ENCODE measurements at places on chromosomes 3 and 15. TPM values are rescaled to one million over a fixed set of nuclear protein-coding genes. Genes with fewer than 3 reads are reported as not detected.

Gene SLC28A1
- 0.20 TPM for total RNA-seq

Gene ATP2C1
- 171 TPM for total RNA-seq

Gene GOLGA6B
- total RNA-seq, result not detected

- DNase-seq, result no peak
These were observed 211.4 kb upstream of the ROPN1 start for GRCh38 chr3:124203292-124203691.

DNA sequence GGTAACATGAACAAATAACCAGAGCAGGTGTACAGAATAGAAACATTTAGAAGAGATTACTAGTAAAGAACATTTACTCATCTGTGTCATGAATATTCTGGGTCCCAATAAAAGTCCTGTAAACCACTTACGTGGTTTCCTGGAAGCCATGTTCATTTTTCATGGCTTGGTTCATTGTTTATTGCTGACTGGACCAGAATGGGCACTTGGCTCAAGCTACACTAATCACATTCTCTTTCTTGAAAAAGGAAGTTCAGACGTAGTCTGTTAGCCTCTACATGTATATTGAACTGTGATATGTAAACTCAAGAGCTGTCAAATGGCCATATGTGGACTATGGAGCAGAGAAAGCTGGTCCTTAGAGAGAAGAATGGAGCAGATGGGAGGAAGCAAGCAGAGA, 138.3 kb upstream of the FAM3D start:
- no peak for DNase-seq

GRCh38 chr3:31833391-31834190, 147.5 kb downstream of the OSBPL10 start:
- DNase-seq, result no peak

DNA sequence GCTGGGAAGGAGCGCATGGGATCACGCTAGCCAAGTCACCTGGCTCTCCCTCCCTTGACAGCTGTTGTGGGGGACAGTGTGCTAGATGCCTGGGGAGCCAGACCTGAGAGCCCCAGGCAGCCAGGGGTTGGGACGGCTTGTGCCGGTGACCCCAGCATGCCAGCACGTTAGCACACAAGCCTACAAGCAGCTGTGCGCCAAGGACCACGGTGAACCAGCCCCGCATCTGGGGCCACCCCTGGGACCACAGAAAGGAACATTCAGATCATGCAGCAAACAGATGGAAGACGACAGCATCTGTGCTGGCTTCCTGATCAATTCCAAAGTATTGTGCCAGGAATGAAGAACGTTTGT, 64.8 kb downstream of the NTRK3 start:
- DNase-seq, result no peak

DNA sequence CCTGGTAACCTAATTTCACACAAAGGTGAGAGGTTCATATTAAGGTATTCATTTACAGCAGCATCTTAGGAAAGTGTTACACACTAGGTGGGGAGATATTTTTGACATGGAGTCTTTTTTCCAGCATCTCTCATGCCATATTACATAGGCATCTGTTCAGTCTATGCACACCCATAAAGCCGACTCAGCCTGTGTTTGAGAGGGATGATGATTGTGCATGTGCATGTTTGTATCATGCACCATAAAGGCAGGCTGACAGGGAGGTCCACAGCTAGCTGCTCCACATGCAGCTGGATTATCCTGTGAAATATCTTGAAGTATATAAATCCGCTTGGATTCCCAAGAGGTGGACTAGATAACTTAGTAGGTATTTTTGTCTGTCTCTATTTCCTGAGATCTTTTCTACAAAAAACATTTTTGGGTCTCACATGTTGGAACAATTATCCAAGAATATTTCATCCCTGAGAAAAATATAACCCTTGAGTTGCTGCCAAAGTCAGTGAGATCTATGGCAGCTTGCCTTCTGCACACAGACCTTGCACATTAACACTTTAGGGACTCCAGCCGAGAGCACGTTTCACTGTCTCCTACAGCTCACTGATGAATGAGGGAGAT, 288.4 kb upstream of the DPH6 start:
- no peak for DNase-seq

DNA sequence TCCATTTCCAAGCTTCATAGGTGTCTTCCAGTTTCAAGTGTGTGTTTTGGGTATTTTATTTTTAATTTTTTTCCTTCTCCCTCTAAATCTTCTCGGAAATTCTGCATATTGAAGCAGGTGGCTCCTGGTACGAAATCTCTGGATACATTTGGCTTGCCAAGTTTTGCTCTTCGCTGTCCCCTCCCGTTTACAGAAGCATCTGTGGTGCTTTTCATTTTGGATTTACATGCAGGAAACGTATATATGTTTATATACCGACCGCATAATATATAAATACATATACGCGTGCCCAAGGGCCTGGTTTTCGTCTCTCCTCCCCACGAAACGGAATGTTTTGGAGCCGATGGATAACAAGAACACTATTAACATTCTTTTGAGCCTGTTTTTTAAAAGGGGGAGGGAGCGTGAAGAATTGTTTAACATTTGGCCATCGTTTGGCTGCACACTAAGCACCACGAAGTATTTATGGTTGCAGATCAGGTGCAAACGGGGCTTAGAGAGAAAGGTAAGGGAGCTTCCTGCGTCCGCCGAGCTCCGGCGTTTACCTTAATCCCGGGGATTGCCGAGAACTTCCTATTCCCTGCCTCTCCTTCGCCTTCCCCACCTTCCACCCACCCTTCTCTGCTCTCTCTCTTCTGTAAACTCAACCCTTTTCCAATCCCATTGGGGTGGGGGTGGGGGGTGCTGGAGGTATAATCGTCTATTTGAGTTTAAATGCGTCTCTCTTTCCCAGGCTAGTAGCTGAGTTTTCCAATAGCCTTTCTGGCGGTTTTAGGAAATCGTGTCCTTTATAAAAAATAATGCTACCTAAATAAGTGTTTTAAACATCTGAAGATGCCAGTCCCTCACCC, 1.1 kb upstream of the NLGN1 start:
- peak; percentile 45 for DNase-seq

DNA sequence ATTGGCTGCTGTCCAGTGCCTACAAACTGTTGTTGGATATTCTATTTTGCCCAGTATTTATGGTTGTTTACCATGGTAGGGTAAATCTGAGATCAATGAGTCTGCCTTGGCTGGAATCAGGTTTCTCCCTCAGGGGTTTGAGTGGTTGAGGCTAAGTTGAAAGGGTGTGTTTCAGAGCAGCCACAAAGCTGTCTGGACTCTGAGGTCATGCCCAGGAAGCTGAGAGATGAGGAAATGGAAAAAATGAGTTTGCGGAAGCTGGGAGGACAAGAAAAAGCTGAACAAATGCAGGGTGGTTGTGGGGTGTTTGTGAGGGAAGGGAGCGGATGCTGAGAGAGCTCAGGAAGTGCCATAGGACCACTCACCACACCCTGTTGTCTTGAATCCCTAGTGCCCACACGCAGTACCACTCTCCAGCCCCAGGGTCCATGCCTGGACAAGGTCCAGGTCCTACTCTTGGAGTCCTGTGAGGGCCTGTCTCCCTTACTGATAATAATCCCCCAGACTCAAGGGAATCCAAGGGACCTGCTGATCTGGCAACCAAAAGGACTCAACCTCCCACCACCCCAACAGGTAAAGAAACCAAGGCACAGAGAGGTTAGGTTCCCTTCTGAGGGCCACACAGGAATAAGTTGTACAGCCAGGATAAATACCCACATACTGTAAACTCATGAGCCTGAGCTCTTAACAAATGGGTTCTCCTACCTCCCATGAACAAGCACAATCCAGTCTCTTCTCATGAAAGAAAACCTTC, 81.6 kb downstream of the PPCDC start:
- DNase-seq, result no peak

DNA sequence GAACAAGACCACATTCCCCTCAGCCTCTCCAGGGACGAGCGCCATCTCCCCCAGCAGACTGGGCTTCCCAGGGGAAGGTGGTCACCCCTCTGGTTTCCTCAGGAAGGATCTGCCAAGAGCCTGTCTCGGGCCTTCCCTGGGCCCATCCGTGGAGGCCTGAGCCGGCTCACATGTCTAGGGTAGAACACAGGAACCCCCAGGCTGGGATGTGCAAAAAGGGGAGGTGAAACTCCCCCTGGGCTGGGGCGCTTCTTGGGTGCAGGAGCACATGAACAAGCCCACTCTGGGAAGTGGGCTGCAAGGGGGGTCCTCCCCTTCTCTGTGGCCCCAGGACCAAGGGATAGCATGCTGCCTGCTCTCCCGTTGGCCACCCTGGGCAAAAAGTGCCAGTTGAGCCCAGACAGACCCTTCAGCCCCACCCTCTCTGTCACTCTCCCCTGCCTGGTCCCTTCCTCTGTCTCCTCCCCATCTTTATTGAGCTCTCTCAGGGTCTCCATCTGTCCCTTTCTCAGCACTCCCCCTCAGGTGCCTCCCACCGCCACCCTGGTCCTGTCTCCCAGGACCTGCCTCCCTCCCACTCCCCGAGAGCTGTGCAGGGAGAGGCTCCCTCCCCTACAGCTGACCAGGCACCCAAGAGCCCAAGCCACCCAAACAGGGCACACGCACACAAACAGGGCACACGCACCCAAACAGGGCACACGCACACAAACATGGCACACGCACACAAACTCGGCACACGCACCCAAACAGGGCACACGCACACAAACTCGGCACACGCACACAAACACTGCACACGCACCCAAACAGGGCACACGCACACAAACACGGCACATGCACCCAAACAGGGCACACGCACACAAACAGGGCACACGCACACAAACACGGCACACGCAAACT, 864 bp downstream of the SEMA3G start:
- DNase-seq, result no peak

DNA sequence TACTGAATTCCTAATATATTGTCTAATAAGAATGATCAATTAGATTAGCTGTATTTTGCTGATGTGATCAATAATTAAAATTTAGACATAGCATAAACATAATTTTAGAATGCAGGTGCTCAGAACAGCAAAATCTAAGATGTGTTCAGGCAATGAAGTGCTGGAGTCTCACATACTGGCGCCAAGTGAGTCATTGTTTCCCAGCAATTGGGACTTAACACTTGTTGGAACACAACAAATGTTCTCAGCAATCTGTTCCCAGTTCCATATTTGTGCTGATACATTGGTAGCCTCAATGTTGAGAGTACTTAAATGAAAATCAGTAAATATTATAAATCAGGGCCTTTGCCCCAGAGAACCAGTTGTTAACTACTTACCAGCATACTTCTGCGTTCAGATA, 619.0 kb downstream of the ROBO1 start:
- no peak for DNase-seq

DNA sequence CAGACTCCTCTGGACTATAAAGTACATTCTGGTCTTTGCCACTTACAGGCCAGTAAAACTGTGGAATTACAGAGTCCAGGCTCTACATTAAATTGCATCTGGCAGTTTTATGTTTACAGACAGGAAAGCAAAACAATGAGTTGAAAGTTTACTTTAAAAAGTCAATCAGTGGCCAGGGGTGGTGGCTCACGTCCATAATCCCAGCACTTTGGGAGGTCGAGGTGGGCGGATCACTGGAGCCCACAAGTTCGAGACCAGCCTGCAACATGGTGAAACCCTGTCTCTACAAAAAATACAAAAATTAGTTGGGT, 53.8 kb downstream of the TM4SF4 start:
- no peak for DNase-seq

- DNase-seq, result no peak
These were observed 187.1 kb upstream of the LPP start for GRCh38 chr3:187966636-187967406.

DNA sequence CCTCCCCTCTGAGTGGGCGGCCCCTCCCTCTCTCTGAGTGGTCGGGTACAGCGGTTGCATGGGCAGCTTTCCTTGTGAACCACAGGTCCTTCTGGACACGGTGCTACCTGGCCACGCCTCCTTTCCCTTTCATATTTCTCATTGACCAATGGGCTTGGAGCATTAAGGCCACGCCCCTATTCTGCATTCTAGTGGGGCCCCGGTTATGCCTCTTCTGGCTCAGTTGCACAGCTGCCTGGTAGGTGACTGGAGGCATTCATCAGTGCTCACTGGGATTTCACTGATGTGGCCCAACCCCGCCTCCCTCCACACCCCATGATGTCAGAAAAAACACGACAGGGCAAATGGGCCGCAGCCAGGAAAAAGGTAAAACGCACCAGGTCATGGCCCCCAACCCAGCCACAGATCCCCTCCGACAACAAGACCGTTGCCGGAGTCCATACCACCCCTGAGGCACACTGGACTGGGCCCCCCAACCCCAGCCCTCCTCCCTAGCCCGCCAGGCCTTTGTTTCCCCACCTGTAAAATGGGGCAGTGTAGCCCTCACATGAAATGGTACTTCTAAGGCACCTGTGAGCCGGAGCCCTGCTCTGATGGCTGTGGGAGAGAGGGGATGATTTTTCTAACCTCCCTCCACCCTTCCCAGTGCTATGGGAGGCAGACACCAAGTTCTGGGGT, 26.3 kb downstream of the NGRN start:
- no peak for DNase-seq

DNA sequence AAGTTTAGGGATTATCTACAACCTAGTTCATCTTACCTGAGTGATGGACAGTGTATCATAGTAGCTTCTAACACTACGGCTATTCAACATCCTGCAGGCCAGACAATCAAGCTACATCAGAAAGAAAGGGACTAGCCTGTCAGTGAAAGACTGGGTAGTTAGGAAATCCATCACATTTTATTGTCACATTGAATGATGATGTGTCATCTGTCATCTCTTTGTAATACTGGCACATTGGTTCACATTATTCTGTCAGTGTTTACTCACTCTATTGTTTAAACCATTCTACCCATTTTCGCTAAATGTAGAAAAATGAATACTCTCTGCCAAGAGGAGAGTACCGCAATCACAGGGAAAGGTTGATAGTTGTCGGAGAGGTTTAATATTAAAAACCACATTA, 1155.8 kb downstream of the TUSC7 start:
- DNase-seq, result no peak

GRCh38 chr3:176631165-176631564, 566.1 kb downstream of the TBL1XR1 start:
- no peak for DNase-seq

DNA sequence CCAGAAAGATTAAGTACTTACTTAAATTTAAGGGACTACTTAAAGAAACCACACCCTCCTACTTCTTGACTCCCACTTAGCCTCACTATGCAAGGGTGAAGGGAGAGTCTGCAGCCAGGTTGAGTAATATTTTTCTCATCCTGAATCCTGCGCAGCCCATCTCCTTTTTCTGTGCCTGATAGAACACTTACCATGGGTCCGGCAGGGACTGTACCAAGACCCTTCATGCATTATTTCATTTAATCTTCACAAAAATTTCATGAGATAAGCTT, 562.6 kb upstream of the CFAP20DC start:
- DNase-seq, result no peak

- DNase-seq, result no peak
These were observed 51.4 kb upstream of the RNF7 start for GRCh38 chr3:141686466-141687291.

- DNase-seq, result no peak
These were observed 171.1 kb upstream of the STT3B start for GRCh38 chr3:31361371-31362273.

Data from spinal cord (tissue), 10 donors.